NCI-H146 (cell line): ENCODE measurements at places on chromosomes 13 and 19.

DNA sequence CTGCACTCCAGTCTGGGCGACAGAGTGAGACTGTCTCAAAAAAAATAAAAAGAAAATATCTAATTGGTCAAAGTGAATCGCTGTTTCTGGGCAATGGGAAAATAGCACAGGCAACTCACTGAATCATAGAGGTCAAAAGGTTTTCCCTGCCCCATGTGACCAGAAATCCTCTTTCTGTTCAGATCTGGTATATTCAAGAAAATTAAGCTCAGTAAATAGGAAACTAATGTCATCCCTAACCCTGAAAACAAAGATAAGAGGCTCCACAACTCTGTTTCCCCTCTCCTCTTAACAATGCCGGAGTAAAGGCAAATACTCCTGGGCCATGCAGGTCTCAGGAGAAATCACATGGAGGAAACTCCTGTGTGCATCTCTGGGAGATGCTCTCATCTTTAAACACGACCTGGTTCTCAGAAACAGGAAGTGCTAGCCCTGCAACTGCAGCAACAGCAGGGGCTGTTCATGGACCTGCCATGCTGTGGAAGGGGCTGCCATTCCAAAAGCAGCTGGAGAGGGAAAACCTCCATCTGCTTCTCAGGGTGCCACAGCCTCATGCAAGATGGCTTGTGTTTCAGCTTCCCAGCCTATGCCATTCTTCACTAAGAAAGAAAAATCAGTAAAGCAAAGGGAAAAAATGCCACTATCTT, 47.5 kb upstream of the SLC7A9 start:
- no peak for DNase-seq

GRCh38 chr19:31678421-31678820, 329.2 kb upstream of the TSHZ3 start:
- no peak for DNase-seq

GRCh38 chr13:36242761-36243160, 28.4 kb upstream of the SOHLH2 start:
- no peak for DNase-seq

- DNase-seq: no peak
These were observed 4.2 kb downstream of the GIPC3 start for GRCh38 chr19:3589439-3589838.

DNA sequence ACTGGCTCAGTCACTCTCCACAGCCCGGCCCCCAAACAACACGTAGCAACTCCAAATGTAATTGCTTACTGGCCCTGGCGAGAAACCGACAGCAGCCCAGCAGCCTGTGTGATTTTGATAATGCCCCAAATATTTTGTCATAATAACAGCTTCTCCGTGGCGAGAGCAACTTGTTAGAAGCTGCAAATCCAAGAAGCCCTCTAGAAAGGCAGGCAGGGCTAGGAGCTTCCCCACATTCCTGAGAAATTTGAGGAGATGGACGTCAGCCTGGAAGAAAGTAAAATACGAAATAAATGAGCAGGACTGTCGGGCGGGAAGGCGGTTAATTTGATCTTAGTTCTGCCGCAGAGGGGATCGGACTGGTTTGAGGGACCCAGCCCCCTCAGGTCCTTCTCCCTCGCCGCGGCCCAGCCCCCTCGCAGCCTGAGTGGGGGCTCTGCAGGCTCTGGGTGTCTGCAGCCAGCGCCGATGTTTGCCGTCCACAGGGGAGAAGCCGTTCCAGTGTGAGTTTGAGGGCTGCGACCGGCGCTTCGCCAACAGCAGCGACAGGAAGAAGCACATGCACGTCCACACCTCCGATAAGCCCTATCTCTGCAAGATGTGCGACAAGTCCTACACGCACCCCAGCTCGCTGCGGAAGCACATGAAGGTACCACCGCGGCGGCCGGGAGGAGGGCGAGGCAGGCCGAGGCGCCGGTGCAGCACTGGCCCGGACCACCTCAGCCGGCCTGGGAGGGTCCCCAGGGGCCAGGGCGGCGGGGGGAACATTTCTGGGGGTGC, 3.1 kb downstream of the ZIC2 start:
- DNase-seq: peak; percentile 81
